ENCODE measurements at places on chromosomes 3 and 15.

DNA sequence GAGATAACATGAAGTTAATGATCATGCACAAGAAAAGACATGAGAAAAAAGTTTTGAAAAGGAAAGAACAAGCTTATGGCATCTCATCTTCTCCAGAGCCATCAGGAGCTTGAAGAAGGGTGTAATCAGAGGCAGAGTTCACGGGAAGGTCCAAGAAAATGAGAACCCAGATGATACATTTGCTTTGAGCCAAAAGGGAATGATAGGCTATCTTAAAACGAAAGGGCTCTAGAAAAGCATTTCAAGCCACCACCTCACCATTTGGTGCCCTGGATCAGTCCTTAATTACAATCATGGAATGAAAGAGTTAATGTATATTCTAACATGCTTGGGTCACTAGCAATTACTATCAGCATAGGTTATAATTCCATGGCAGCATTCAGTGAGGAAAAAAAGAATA lies 781.8 kb downstream of the ROBO1 start:
- DNase-seq: no peak

DNA sequence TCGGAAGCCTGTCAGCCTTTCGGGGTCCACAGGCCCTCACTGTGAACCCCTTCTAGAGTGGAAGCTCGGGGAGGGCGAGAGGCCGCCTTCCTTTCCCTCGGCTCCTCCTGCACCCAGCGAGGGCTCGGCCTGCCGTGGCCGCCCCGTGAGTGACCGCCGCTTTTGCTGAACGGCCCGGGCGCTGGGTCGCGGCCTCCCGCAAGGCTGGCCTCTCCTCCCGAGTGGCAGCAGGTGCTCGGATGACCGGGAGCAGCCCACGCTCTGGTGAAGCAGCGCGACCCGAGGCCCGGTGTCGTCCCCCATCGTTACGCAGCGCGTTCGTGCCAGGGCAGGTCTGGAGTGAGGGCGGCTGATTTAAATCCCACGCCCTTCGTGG lies 53.8 kb downstream of the LRRK1 start:
- no peak for DNase-seq

GRCh38 chr3:127529346-127530188 lies 61.0 kb downstream of the TPRA1 start:
- DNase-seq: no peak

DNA sequence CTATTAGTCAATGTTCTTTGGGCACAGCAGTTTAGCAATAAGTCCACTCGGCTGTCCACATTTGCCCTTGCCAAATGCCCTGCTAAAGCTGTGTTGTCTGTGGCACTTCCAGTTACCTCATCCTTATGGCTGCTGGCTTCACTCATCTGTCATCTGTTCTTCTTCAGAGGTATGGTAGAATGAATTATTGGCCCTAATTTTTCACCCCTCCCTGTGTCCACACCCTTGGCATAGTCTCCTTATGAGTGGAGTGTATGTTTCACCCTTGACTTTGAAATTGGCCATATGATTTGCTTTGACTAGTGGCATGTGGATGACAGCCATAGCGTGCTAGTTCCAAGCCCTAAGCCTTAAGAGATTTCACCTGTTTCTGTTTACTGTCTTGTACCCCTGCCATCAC lies 72.1 kb upstream of the EPHB1 start:
- no peak for DNase-seq

GRCh38 chr3:184415203-184415490 lies 35.3 kb downstream of the CHRD start:
- DNase-seq: no peak

- no peak for DNase-seq
These were observed 135.4 kb upstream of the MB21D2 start for GRCh38 chr3:193053046-193053435.

GRCh38 chr3:32577581-32578556 lies 7.2 kb upstream of the DYNC1LI1 start:
- DNase-seq: no peak

- DNase-seq: no peak
These were observed 832.0 kb downstream of the OTOL1 start for GRCh38 chr3:162328649-162329048.

DNA sequence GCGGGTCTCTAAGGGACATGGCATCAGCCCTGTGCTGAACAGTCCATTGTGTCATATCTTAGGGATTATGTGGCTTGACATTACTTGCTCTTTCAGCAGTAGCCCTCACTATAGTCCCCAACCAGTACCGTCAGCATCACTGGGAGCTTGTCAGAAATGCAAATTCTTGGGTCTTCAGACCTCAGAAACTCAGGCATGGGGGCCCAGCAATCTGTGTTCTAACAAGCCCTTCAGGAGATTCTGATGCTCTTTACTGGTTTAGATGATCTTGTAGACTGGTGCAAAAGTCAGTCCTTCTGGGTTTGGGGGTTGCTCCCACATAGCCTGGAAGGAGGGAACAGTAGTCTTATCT lies 39.0 kb upstream of the TRAK1 start:
- no peak for DNase-seq

DNA sequence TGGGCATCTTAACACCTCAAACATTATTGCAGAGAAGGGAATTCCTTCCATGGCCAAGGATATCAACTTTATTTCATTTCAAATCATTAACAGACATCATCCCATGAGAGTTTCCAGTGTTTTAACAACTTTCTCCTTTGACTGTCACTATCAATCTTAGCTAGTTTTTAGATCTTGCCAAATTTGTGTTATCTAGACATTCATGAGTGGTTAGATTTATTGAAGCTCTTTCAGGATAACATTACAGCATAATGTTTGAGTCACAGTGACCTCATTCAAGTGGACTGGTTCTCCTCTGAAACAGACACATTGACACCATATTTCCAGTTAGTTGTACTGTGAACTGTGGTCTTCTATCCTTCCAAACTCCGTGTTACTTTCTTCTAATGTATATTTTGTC lies 8.6 kb upstream of the TNFAIP8L3 start:
- no peak for DNase-seq

GRCh38 chr15:99439524-99439835 lies 126.3 kb upstream of the MEF2A start:
- no peak for DNase-seq

DNA sequence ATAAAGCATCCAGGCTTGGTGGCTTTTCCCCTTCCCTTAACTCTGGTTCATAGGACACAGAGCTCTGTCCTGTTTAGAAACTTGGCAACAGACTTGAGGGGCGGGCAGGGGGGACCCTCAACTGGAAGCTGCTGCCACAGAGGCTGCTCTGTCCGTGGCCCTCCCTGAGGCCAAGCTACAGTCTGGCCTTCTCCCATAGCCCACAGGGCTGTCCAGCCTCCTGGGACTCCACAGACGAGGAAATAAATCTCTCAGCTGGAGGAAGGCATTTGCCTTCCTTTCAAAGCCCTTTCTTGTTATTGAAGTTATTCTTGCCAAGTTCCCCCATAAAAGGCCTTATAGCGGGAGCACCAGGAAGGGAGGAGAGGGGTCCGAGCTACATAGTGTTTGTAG lies 248.8 kb upstream of the TPM1 start:
- no peak for DNase-seq

GRCh38 chr3:140092848-140093536 lies 158.0 kb downstream of the CLSTN2 start:
- DNase-seq: no peak

- no peak for DNase-seq
These were observed 119.2 kb downstream of the OSBPL10 start for GRCh38 chr3:31861826-31862225.

GRCh38 chr15:35117543-35118265 lies 32.6 kb upstream of the NANOGP8 start:
- DNase-seq: no peak

DNA sequence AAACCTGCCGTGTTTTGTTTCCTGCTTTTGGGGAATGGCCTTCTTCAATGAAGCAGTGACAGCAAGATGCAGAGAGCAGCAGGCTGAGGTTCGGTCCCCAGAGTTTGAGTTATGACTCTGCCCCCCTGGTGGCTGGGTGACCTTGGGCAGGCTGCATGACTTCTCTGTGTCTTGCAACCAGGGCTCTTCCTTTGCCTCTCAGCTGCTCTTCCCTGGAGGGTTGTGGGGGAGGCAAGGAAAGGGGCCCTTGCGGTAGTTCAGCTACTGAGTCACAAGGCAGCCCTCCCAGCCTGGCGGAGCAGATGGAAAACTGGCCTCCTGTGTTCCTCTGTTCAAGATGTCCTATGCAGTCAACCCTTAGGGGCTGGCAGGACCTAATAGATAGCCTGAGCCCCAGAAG lies 17.1 kb downstream of the CTXND1 start:
- DNase-seq: peak; percentile 56

GRCh38 chr3:22542311-22542710 lies 660.8 kb upstream of the UBE2E2 start:
- no peak for DNase-seq

- DNase-seq: no peak
These were observed 3.1 kb downstream of the COL8A1 start for GRCh38 chr3:99641480-99641879.

- DNase-seq: no peak
These were observed 85.7 kb upstream of the SOX2 start for GRCh38 chr3:181626036-181626435.

DNA sequence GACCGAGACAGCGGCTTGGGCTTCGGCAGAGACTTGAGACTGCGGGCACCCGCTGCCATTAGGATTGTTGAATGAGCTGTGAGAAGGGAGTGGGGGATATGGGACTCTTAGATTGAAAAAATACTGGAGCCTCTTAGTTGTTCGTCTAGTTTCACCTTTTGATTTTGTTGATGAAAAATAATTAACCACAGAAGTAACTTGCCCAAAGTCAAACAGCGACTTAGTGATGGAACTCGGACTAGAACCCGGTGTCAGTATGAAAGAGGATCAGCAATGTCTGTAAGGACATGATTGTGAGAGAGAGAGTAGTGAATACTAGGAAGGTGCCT lies 510 bp upstream of the GOLGB1 start:
- no peak for DNase-seq

GRCh38 chr3:183100376-183100775 lies 1.1 kb upstream of the MCCC1 start:
- DNase-seq: no peak

- no peak for DNase-seq
These were observed 15.4 kb upstream of the RPL24 start for GRCh38 chr3:101701696-101702634.

GRCh38 chr15:57537072-57537471 lies 54.6 kb upstream of the MYZAP start:
- no peak for DNase-seq

- DNase-seq: no peak
These were observed 160.6 kb upstream of the POU1F1 start for GRCh38 chr3:87436781-87437543.

- DNase-seq: no peak
These were observed 307.8 kb downstream of the BCHE start for GRCh38 chr3:165529451-165529850.

GRCh38 chr3:101027286-101027685 lies 34.1 kb upstream of the ABI3BP start:
- no peak for DNase-seq

GRCh38 chr15:90386221-90386620 lies 1.8 kb upstream of the IQGAP1 start:
- no peak for DNase-seq

GRCh38 chr3:45761831-45762230 lies 34.5 kb downstream of the SLC6A20 start:
- no peak for DNase-seq

DNA sequence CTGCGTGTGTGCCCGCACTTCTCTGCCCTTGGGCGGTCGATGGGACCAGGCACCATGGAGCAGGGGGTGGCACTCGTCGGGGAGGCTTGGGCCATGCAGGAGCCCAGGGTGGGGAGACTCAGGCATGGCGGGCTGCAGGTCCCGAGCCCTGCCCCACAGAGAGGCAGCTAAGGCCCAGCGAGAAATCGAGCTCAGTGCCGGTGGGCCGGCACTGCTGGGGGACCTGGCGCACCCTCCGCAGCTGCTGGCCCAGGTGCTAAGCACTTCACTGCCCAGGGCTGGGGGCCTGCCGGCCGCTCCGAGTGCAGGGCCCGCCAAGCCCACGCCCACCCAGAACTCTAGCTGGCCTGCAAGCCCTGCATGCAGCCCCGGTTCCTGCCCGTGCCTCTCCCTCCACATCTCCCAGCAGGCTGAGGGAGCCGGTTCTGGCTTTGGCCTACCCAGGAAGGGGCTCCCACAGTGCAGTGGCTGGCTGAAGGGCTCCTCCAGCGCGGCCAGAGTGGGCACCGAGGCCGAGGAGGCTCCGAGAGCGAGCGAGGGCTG lies 553 bp upstream of the RTP4 start:
- peak; percentile 23 for DNase-seq

- peak; percentile 16 for DNase-seq
These were observed 520 bp downstream of the ZNF654 start for GRCh38 chr3:88059380-88060170.

- DNase-seq: no peak
These were observed 104.6 kb downstream of the LIPC start for GRCh38 chr15:58536414-58536813.

DNA sequence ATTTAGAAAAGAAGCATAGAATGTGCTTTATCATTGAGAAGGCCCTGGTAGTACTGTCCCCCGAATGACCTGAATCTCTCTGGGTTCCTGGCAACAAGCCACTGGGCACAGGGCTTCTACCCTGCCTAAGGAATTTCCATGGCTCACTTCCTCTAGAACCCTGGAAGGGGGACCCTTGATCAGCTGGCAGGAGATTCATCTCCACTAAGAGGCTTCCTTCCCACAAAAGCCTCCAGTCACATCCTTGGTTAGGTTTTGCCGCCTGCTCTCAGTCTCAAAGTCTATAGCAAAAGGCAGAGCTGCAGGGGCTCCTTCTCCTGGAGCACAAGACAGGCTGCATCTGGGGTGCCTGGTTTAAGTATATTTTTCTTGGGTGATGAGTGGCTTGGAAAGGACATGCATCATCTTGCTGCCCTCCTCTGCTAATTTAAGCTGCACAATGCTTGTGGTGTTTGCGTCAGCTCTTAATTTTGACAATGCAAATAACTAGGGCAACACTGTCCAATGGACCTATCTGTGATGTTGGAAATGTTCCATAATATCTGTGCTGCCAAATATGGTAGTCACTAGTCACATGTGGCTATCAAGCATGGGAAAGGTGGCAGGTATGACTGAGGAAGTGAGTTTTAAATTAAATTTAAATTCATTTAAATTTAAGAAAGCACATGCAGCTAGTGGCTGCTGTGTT lies 33.4 kb upstream of the RARRES1 start:
- no peak for DNase-seq

GRCh38 chr3:123140550-123140949 lies 61.2 kb upstream of the SEC22A start:
- DNase-seq: no peak

DNA sequence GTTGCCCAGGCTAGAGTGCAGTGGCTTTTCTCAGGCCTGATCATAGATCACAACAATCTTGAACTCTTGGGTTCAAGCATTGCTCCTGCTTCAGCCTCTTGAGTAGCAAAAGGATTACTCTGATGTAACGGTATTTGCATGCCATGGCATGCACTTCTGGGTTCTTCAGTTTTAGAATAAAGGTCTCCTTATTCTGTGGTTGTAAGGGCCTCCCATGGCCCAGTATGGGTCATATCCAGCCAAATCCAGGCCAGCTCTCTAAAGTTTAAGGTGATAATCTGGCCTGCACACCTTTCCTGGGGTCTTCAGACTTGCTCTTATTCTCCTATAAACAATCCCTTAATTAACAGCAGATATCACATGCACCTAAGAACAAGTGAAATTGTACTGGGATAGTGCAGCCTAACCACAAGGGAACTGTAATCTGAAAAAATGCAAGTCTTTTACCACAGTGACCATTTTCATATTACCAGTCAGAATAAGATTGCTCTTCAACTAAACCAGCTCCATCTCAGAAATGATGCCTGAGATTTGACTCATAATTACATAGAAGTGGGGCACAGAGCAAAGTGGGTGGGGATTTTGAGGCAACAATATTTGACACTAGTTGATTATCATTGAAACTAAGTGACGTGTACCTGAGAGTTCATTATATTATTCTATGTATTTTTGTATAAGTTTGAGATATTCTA lies 25.4 kb downstream of the COMMD2 start:
- DNase-seq: no peak

Measured in natural killer cell (primary cell).